Myocyte (in vitro differentiated cells): ENCODE measurements at places on chromosomes 6 and 20.

DNA sequence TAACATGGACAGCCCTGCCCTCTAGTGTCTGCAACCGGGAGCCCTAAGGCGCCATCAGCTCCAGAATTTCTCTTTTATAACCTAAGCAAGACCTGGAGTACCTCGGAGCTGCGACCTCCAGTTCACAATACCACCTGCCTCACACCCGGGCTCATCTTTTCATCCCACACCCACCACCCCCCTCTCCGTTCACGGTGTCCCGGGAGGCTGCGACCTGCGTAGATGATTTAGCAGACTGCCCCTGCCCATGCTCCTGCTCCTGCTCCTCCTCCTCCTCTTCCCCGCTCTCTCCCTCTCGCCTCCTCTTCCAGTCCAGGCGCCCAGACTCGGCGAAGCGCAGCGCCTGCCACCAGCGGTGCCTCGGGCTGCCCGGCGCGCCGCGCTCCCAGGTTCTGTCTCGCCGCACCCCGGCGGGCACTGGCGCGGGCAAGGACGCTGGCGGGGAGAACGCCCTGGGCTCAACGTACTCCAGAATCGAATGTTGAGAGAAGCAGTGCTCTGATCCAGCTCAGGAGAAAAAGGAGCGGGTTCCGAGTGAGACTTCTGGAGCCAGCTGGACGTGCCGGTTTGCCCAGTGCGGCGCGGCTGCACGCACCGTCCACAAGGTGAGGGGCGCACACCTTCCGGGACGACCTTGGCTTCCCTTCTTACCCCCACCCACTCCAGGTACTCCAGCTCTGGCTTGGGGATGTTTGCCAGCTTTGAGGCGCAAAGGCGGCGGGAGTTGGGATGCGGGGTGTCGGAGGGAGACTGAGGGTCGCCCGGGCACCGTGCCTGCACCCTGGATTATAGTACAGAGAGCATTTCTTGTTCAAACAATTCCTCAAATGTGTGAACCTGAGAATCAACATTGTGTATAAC is at the start of gene HTR1E:
Gene HTR1E (plus strand): TSS at position 310 of the 861 bp plus-strand sequence. CDS start 77,807 bp downstream, outside the sequence.
- DNase-seq = peak; percentile 3

DNA sequence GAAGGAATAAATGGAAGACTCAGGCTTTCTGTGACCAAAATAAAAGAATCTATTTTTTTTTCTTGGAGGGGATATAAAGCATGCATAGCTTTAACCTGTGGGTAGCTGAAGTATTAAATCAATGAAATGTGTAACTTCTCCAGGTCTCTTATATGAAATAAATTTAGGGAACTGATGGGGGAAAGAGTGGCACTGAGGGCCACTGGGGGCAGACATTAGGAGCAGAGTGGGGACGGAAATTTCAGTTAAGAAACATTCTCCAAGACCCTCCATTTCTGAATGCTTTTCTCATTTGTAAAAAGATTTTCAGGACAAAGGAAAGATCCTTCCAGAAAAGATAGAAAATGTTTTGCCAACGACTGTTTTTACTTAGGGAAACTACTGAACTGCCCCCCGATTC is 131.0 kb downstream of the GPX5 start:
- no peak for DNase-seq

DNA sequence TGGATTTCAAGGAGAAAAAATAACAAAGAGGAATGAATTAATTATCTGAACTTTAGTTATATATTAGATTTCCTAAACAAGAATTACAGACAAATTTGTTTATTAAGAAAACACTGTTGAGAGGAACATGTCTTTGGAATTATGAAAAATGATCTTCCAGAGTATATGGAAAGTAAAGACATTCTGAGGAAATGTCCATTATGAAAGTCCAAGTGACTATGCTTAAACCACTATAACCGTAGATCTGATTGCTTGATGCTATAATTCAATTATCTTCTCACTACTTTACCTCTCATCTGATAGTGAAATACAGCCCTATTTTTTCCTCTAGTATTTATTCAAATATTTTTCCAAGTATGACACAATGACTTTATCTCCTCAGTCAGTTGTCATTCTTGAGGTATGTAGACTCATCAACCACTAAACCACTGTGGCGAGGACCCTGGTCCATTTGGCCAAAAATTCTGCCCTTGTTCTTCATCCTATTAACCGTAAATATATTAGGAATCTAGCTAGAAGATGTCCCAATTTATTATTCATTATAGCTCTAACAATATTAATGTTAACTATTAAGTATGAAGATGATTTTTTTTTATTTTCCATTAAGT is 37.3 kb upstream of the AHI1 start:
- peak; percentile 76 for DNase-seq

GRCh38 chr6:112245511-112246203 is 8.7 kb downstream of the LAMA4 start:
- peak; percentile 74 for DNase-seq

DNA sequence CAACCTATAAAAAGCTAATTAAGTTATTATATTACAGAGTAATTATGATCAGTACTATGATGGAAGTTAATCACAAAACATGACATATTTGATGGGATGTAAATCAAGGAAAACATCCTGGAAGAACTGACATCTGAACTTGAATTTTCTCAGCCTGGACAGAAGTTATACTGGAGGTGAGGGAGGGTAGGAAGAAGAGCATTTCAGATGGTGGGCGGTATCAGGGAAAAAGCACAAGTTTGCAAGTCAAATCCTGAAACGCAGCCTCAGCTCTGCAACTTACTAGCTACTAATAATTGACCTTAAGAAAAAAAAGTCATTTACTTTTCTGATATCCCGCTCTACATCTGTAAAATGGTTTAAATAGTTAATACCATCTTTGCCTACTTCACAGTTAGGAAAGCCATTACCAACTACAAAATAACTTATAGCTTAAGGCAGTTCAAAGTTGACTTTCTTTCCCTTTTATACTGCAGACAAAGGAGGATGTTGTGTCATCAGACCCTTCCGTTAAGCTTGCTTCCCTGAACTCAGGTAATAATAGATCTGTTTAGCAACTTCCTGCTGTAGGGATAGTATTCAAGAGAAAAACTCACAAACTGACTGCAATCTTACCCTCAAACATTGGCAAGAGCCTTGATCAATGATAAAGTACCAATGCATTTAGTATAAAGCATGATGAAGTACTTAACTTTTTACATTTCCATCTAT is 21.0 kb downstream of the NOL7 start:
- DNase-seq = no peak

GRCh38 chr6:7992002-7992815 is 72.0 kb downstream of the BLOC1S5 start:
- peak; percentile 45 for DNase-seq

GRCh38 chr6:54981647-54982046 is 135.1 kb downstream of the FAM83B start:
- DNase-seq = no peak
